ENCODE measurements at places on chromosomes 4 and X.

DNA sequence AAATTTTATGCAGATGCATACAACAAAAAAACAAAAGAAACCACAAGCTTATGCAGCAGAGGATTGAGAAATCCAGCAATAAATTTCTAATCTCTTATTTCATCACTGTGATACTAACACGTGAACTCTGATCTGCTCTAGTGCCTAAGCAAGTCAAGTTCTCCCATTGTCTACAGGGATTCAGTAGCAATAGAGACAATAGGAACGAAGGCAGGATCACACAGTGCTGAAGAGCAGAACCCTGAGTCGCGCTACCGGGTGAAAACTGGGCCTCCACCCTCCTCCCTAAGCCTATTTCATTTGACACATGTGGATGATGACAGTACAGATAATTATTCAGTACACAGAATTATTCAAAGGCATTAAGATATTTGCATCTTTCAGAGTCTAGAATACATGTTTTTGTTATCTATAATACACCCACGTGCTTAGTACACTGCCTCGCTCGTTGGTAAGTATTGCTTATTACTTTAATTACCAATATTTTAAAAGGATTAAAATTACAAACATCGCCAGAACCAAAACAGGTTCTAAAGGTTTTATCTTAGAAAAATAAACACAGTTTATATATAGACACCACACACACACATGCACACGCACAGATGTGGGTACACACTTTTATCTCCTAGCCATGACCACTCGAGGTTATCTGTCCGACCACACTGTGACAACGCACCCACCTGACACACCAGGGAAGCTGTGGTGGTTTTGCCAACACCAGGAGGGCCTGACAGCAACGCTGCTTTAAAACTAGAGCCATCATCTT, 60.1 kb downstream of the RFC1 start:
- no peak for DNase-seq

- DNase-seq: no peak
Measured at GRCh38 chr4:76108467-76109181, 34.1 kb downstream of the ART3 start.

- no peak for DNase-seq
Measured at GRCh38 chr4:76809594-76810305, 88.2 kb downstream of the SOWAHB start.

GRCh38 chr4:158998624-158999023, 104.3 kb upstream of the RAPGEF2 start:
- no peak for DNase-seq

GRCh38 chr4:3201718-3202702, 46.9 kb upstream of the MSANTD1 start:
- DNase-seq: no peak

DNA sequence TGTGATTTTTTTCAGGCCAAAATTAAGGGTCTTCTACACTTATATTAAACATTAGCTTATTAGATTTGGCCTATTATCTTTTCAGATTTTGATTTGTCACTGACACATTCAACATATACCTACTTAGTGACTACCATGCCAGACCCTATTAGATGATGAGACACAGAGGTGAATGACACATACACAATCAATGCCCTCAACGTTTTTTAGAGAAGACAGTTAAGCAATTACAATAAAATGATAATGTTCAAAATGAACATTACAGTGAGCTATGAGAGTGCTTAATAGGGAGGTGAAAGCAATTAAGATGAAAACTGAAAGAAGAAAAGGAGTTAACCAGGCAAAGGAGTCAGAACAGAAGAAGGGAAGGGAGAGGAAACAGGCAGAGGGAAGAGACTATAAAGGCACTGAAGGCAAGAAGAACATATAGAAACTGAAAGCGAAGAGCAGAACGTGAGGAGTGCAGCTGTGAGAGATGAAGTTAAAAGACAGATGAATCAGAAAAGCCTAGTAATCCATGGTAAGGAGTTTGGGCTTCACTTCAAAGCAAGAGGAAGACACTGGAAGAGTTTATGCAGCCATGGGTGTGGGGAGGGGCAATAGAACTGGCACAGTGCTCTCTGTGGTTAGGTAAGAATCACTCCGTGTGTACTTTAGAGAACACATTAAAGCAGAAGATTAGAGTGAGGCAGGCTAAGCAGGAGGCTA, 119.0 kb downstream of the REELD1 start:
- DNase-seq: no peak

GRCh38 chrX:49792376-49792775, 36.7 kb upstream of the PAGE4 start:
- DNase-seq: no peak

- DNase-seq: no peak
Measured at GRCh38 chrX:88944661-88945060, 197.6 kb downstream of the CPXCR1 start.

DNA sequence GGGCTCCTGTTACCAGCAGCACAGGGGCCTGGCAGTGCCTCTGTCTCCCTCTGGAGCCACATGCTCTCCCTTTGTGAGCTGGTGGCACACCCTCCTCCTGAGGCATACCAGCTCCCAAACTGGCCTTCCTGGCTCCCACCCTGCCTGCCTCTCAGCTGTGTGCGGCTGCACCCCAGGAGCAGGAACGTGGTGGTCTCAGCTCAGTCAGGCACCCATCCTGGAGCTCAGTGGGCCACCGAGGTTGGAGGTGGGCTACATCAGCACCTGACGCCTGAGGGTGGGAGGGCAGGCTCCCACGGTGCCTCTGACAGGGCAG, 85.9 kb upstream of the NKX1-1 start:
- DNase-seq: no peak

DNA sequence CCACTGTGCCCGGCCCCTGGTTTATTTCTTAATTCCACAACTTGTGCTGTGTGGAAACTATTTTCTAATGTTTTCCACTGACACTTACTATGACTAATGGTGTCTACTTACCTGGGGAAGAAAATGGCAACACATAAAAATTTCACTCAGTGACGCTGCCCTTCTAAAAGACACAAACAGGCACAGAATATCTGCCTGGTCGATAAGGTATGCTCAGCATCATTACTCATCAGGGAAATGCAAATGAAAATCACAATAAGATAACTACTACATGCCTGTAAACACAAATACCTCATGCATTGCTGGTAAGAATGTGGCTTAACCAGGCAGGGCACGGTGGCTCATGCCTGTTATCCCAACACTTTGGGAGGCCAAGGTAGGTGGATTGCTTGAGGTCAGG, 61.6 kb downstream of the UBE2K start:
- DNase-seq: no peak

DNA sequence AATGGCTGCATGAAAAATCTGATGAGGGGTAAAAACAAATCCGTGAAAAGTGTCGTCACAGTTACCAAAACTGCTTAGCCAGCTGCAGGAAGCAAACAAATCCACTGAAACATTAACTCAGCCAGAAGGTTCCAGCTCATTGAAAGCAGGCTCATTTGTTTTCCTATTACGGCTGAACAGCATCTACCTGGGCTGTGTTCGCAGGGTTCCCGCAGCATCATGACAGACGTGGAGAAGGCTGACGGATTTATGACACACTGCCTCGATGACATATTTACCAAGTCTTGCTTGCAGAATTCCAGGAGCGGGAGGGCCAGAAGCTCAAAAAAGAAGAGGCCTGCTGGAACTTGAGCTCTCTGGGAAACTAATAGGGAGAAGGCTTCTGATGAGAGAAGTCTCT, 781.1 kb downstream of the RAB28 start:
- DNase-seq: no peak

- DNase-seq: no peak
Measured at GRCh38 chrX:9562851-9563250, 98.0 kb downstream of the TBL1X start.

DNA sequence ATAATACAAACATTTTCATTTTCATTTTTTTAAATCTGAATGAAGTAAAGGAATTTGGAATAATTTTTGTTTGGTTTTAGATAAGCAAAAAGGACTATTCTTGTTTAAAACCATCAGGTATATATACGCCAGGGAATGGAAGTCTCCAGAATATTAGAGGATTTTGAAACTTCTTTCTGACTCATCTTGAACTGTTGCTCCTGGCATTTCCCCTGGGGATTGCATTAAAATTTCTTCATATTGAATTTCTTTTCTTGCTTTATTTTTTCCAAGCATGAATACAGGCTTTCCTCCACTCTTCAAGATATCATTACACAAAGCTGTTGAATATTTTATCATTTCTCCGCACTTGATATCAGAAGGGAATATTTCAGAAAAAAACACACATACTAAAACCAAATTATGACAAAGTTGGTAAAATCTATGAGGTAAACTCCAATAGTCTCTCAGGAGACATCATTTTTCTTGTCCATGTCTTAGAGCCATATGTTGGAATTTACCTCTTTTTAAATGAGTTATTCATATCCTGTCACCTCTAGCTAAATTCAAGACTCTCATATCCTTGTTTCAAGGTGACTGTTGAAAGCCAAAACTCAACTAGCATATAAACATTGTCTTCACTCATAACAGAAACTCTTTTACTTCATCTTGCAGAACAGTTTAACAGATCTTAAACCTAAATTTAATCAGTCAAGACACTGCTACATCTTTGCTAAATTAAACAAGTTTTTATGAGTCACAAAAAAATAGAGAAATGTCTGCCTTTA, 20.7 kb upstream of the CSN1S1 start:
- DNase-seq: no peak

GRCh38 chrX:116436358-116436816, at the start of gene SLC6A14:
Gene SLC6A14 (plus strand): TSS chrX:116436606. CDS start chrX:116436710, 104 bp downstream.
- no peak for DNase-seq

DNA sequence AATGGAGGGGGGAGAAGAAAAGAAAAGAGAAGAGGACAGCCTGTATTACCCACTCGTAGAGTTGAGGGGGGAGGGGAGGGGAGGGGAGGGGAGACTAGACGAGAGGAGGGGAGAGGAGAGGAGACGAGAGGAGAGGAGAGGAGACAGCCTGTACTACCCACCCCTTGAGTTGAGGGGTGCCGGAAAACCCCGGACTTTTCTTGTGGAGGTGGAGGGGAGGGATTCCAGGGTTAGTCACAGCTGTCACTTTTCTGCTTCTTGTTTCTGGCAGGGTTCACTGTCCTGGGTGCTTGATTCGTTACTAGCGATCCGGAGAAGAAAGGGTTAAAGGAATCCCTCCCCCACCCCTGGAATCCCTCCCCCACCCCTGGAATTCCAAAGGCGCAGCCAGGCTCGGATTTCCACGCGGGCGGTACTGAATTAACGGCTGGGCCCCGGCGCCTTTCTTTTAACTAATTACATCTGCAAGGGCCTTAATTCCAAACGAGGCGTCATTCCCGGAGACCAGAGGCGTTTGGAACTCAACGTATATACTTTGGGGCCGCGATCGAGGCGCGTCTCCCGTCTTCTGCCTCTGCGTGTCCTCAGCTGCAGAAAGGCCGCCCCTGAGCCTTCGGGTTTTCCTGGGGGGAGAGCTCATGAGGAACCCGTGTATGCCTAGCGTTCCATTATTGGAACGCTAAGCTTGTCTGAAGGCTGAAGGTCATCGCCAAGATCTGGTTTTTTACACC, 20.1 kb upstream of the CSF2RA start:
- peak; percentile 3 for DNase-seq

DNA sequence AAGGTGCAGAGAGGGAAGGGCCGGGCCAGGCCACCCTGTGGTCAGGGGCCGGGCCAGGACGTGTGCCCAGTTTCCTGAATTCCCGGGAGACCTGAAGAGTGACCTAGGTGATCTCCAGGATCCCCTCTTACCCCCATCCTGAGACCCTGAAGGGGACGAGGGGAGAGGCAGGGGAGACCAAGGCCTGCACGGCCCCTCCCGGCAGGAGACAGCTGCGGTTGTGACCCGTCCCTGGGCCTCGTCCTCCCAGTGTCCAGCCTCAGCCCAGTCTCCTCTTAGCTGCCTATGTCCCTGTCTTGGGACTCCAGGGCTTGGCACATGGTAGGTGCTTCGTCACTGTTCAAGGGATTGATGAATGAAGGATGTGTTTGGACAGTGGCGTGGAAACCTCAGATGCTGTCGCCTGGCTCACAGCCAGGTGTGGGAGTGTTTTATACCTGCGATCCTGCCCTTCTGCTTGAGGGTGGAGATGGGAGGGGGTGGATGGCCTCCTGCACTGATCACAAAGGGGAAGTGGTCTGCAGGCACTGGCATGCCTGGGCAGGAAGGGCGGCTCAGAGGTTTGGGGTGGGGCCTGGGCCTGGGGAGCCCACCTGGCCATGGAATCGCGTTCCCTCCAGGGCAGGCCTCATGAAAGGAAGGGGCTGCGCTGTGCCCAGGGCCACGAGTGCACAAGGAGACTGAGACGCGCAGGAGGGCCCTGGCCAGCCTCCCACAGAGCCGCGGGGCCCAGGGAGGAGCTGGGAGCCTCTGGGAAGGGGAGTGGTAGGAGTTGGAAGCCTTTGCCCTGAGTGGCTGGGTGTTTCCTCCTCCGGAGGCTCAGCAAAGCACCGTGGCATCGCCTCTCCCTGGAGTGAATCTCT, 6.9 kb downstream of the SH3TC1 start:
- DNase-seq: no peak

- no peak for DNase-seq
Measured at GRCh38 chr4:7007944-7008343, 35.2 kb upstream of the TADA2B start.
